CD14-positive monocyte (primary cell): ENCODE measurements at places on chromosomes 3 and 15. TPM values are rescaled to one million over a fixed set of nuclear protein-coding genes. Genes with fewer than 3 reads are reported as not detected.

MORF4L1 gene
- 70.2 and 191 TPM in 2 replicates for polyA plus RNA-seq

FMN1 gene
- polyA plus RNA-seq, result 2.2 and 3.7 TPM in 2 replicates

NR2E3 gene
- polyA plus RNA-seq, result not detected in 2 replicates

SPESP1 gene
- polyA plus RNA-seq, result 0.47 TPM

CCR9 gene
- polyA plus RNA-seq, result not detected in 2 replicates

ATXN7 gene
- 2.7 TPM for polyA plus RNA-seq

PDCD7 gene
- 6.9 TPM in 2 replicates for polyA plus RNA-seq

GPR156 gene
- polyA plus RNA-seq, result not detected in 2 replicates

C15orf39 gene
- polyA plus RNA-seq, result 80.7 and 132 TPM in 2 replicates

ANKRD63 gene
- polyA plus RNA-seq, result not detected

IL17RE gene
- 0.27 and 0.60 TPM in 2 replicates for polyA plus RNA-seq

CCDC39 gene
- not detected in 2 replicates for polyA plus RNA-seq

ABI3BP gene
- polyA plus RNA-seq, result not detected in 2 replicates

TM4SF1 gene
- polyA plus RNA-seq, result not detected

SRGAP3 gene
- polyA plus RNA-seq, result 0.87 TPM

ATP13A5 gene
- polyA plus RNA-seq, result not detected

GRCh38 chr15:33262306-33262705 is 48.5 kb upstream of the RYR3 start:
- DNase-seq, result no peak

- no peak for DNase-seq
Measured at GRCh38 chr3:65265511-65265910, 577.7 kb upstream of the ADAMTS9 start.

DNA sequence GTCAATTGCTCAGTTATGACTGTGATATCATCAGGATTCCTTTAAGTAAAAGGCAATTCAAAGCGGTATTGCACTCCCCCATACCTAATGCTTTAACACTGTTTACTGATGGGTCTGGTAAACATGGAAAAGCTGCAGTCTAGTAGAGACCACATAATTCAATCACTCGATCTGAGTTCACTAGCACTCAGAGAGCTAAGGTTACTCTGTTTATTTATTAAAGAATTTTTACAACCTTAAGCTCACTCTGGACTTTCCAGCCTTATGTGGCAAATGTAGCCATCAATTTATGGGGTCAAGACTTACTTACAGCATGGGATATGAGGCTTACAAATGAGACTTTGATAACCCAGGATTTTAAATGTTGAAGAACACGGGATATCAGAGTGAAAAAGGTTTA is 18.4 kb upstream of the CCR2 start:
- no peak for DNase-seq

DNA sequence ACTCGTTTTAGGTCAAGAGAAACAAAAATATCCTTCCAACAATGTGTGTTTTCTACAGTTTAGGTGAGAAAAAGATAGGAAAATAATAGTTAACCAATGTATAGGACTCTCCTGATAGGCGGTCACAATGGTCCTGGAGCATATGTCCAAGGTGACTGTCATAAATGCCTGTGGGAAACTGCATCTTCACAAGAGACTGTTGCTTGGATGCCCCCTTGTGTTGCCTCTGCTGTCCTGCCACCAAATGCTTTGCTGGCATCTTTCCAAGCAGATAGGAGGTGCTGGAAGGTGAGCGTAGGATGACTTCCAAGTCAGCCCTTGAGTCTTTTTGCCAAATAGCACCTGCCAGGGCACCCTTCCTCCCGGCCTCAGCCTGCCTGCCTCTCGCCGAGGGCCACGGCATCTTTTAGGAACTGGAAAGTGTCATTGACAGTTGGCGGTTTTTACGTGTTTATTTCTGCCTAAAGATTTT is 24.1 kb upstream of the SACM1L start:
- no peak for DNase-seq

GRCh38 chr3:12040902-12041301 is 36.7 kb downstream of the SYN2 start:
- DNase-seq, result no peak

DNA sequence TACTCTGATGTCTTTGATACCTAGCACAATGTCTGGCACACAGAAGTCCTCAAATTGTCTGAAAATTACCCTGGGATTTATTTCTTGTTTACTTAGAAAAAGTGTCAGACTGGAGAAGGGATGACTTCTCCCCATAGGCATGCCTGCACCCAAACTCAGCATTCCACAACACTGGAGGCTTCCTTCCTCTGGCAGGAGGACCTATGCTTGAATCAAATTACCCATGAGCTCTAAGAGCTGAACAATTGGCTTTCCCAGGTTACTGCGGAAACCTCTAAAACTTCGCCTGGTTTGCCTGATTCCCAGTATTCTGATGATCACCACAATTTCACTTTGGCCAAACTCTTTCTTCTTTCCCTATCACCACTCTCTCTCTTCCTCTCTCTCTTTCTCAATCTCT is 217.4 kb downstream of the DIPK2A start:
- no peak for DNase-seq

DNA sequence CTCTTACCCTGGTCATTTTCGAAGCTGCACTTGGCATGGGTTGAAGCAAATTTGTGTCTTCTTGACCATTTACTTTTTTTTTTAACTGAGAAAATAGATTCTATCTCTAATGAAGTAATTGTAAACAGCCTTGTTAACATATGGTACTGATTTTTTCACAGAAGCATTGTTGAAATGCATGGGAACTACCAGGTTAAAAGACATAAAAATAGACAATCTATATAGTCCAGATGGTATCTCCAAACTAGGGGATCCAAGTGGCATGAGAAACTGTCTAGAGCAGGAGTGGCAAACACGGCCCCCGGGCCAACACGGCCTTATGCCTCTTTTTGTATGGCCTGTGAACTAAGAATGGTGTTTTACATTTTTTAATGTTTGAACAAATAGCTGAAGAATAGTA is 41.9 kb downstream of the CACNA1D start:
- DNase-seq, result no peak

DNA sequence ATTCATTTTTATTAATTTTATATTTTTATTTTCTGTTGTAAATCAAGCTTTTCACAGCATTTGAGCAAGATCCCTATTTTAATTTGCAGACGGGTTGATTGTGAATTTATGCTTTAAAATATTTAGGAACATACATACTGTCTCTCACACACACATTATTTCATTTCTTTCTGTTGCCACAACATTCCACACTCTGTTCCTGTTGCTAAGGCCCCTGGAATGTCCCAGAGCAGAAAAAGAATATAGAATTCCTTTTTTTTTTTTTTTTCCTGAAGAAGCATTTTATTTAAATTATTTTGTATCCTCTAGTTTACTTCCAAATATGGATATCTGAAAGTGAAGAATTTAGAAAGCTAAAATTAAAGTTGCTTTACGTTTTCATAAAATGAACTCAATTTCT is 36.8 kb upstream of the SCAANT1 start:
- DNase-seq, result no peak

DNA sequence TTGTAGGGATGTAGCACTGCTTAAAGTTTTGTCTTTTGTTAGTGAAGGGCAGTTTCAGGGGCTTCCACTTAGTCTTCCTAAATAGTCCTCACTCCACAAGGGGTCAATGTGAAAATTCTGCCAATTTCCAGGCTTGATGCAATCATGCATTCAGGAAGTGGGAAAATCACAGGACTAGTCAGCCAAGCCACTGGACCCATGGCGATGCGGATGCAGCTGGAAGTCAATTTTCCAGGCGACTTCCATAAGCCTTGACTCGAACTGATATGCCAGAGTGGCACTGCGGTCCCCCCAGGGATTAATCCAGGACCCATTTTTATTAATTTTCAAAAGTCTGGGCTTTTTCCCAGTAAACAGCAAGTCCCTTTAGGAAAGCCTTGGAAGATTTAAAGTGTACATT is 26.1 kb downstream of the GBE1 start:
- no peak for DNase-seq

DNA sequence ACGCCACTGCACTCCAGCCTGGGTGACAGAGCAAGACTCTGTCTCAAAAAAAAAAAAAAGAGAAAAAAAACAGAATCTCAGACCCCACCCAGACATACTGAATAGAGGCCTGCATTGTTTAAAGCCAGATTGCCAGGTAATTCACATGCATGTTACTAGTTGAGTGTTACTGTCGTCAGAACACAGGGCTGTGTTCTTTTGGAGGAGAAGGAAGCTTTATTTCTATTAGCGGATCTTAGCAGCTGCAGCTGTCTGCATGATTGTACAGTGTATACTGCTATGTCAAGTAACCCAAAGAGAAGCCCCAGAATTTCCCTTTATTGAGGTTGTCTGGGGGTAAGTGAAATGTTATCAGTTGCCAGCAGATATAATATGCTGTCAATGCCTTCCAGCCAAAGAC is 496.6 kb upstream of the NAALADL2 start:
- DNase-seq, result no peak

- no peak for DNase-seq
Measured at GRCh38 chr3:153552887-153553604, 391.0 kb downstream of the RAP2B start.

- DNase-seq, result no peak
Measured at GRCh38 chr3:141276398-141276797, 44.8 kb downstream of the PXYLP1 start.

GRCh38 chr3:182618085-182618732 is 175.1 kb upstream of the ATP11B start:
- DNase-seq, result no peak

GRCh38 chr3:72953325-72953956 is 43.2 kb upstream of the PPP4R2 start:
- DNase-seq, result no peak

GRCh38 chr3:142165194-142165593 is 15.8 kb upstream of the TFDP2 start:
- no peak for DNase-seq

GRCh38 chr3:195207731-195208130 is 63.2 kb downstream of the XXYLT1 start:
- no peak for DNase-seq

GRCh38 chr15:48031973-48032372 is 88.8 kb upstream of the SLC24A5 start:
- no peak for DNase-seq

DNA sequence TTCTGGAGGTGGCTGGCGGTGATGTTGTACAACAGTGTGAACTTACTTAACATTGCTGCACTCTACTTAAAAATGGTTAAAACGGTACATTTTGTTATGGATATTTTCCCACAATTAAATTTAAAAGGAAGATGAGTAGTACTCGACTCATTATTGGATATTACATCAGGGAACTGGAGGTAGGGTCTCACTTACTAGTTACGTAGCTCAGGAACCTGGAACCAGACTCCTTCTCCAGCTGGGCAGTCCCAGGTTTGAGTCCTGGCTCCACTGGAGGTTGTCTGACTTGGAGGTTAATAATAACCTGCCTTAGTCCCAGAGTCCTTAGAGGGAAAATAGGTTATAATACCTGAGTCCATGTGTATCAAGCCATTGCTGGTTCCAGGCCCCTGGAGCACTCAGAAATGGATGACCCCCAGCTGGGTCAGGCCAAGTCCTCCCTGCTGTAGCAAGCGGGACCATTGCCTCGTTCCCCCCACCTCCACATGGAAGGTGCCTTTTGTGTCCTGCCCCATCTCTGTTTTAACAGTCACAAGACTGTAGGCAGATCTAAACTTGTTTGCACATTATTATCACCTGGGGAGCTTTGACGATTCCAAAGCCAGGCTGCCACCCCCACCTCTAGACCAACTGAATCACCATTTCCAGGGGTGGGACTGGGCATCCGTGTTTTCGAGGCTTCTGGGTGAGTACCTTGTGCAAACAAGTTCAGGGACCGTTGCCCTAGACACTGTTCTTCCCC is 126.6 kb downstream of the IGF1R start:
- no peak for DNase-seq

DNA sequence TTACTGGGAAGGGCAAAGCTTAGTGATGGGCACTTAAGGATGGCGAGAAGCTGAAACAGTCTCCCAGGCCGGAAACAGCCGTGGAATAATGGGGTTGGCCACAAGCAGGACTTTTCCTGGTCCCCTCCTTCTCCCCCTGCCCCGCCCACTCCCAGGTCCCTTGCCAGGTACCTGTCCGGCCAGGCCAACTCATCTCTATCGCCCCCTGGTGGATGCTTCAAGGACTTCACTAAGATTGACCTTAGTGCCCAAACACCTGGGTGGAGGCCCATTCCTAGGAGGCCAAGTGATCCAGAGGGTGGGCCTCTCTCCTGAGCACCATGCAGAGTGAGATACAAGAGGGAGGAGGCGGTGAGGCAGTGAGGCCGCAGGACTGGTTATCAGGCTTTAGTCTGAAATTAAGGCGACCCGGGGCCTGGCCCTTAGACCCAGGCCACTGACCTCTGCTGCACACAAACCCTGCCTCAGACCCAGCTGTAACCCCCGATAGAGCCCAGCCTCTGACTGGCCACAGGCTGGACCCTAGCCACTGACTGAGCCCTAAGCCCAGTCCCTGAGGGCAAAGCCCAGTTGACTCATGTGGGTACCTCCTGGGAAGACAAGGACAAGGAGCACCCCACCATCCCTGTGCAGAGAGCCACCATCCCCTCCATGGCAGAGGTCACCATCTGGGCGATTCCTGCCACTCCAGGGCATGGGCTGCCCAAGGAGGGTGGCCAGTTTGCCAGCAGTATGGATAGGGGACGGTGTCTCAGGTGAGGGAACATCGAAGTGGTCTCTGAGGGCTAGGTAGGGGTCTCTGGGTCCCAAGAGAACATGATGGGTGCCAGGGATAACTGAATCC is 37.6 kb downstream of the VIPR1 start:
- peak; percentile 39 for DNase-seq

GRCh38 chr3:100630664-100631063 is 21.3 kb downstream of the ADGRG7 start:
- DNase-seq, result no peak

DNA sequence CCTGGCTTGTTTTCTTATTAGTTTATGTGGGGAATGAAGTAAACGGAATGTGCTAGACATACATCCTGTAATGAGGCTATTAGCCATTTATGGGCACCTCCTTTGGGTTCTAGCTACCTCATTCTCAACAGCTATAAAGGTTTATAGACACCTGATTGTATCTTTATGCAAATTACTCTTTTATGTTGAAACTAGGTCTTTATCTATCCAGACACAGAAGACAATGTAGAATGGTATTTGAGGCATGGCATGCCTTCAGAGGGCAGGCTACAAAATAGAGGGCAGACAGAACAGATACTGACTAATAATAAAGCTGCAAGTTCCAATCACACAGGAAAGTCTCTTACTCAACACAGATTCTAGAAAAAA is 27.1 kb downstream of the TBC1D2B start:
- DNase-seq, result no peak

GRCh38 chr3:66398228-66399025 is 102.4 kb downstream of the LRIG1 start:
- no peak for DNase-seq

GRCh38 chr15:48467801-48468200 is 136.6 kb downstream of the DUT start:
- no peak for DNase-seq

- no peak for DNase-seq
Measured at GRCh38 chr3:49607796-49608195, 53.5 kb downstream of the BSN start.

DNA sequence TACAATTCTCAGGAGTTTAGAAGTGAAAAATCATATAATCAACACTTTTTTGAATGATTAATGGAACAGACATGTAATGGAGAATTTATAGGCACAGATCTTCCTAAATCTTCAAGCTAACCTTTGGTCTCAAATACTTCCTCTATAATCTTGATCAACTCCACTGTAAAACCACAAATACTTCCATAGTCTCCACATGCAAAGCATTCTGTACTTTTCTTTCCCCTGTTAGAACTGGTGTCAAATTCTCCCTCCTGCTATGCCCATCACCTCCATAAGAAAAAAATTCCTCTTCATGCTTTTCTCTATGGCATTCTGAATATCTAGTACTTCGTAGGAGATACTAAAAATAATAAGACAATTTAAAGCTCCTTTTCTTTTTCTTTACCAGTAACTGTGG is 214.3 kb downstream of the ADAMTS9 start:
- no peak for DNase-seq

GRCh38 chr3:117722856-117723255 is 1013.3 kb downstream of the TUSC7 start:
- peak; percentile 60 for DNase-seq
